ENCODE measurements at places on chromosomes 1 and 21.

DNA sequence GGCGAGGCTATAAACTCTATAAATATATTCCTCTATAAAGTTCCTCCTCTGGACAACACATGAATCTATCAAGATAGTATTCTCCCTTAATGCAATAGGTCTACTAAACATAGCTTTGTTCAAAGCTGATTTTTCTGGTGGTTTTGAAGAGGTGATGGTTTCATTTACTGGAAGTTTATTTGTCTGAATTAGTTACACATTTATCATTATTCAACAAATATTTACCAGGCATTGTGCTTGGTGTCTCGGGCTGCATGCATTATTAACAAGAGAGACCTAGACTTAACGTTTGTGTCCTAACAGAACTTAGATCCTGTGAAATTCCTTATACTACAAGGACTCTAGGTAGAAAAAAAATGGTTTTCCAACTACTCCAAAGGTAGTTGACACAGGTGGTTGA lies 511.4 kb upstream of the B3GALT2 start:
- DNase-seq: no peak

GRCh38 chr1:3384407-3384806 lies 70.1 kb upstream of the ARHGEF16 start:
- DNase-seq: no peak

DNA sequence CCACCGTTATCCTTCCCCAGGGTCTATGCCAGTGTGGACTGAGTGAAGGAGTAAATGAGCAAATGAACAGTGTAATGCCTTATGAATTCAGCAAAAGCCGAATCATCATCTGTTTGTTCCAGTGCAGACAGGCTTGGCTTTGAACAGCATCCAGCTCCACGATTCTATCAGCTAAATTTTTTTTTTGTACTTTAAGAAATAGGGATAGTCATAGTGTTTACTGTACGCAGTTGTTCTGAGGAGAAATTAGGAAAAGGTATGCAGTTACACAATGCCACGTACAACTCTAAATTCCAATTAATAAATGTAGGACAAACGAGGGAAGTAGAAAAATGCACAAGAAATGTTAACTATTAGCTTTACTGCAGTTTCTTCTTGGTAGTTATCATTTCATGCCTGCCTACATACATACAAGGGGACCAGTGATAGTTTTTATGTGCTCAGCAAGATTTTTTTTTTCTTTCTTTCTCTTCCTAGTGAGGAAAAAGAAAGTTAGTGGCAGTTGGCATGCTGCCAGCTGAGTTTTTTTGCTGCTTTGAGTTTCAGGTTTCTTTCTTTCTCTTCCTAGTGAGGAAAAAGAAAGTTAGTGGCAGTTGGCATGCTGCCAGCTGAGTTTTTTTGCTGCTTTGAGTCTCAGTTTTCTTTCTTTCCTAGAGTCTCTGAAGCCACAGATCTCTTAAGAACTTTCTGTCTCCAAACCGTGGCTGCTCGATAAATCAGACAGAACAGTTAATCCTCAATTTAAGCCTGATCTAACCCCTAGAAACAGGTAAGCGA lies at the start of gene IFI44L:
TSS of gene IFI44L (plus strand) at position 646 of the 777 bp plus-strand sequence. CDS start 7,468 bp downstream, outside the sequence.
- no peak for DNase-seq

- DNase-seq: no peak
These were observed 655.6 kb upstream of the NEGR1 start for GRCh38 chr1:72937905-72938304.

DNA sequence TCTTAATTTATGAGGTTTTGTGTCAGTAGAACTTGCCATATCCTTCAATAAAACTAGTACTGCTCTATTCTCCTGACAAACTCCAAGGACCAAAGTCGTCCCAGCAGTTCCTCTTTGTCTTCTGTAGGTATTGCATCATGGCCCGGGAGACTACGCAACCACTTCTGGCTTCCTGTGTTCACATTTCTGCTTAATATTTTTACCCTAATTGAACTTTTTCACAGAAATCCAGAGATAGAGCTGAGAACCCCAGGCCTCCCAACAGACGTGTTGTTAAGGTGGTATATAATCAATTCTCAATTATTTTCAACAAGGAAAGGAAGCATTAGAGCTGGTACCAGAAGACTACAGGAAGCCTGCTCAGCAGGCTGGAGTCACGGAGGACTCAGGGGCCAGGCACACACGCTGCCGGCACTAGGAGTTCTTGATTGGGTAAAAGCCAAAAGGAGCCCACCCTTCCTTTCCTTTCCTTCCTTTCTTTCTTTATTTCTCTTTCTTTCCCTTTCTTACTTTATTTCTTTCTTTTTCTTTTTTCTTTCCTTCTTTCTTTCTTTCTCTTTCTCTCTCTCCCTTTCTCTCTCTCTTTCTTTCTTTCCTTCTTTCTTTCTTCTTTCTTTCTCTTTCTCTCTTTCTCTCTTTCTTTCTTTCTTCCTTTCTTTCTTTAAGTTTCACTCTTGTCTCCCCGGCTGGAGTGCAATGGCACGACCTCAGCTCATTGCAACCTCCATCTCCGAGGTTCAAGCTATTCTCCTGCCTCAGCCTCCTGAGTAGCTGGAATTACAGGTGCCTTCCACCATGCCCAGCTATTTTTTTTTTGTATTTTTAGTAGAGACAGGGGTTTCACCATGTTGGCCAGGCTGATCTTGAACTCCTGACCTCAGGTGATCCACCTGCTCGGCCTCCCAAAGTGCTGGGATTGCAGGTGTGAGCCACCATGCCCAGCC lies 173.7 kb downstream of the ZBTB18 start:
- no peak for DNase-seq

DNA sequence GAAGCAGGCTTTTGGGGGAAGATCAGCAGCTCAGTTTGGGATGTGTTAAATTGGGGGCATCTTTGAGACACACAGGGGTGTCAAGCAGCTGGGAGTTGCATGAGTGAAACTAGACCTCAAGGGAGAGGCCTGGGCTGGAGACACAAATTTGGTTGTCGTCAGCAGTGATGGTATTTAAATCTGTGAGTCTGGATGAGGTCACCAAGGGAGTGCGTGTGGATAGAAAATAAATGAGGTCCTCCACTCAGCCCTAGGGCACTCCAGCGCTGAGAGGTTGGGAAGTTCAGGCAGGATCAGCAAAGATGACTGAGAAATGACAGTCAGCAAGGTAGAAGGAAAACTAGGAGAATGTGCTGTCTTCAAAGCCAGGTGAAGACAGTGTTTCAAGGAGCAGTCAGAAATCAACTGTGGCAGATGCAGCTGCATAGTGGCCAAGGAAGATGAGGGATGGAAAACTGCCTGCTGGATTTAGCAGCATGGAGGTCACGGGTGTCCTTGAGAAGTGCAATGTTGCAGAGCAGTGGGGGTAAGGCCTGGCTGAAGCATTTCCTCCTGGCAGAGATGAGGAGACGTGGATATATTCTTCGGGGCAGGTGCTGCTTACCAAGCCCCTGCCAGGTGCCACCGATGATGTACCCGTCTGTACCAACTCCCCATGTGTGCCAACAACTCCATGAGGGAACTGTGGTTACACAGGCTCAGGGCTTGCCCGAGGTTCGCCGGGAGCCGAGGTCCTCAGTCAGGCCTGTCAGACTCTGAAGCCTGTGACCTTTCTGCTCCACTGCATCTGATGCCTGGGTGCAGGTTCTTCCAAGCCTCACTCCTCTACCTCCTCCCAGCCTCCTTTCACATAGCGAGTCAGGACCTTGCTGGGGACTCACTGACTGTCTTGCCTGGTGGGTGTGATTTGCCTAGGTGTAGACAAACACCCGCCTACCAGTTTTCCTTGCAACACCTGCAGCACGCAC lies 11.3 kb downstream of the MAP7D1 start:
- DNase-seq: no peak

DNA sequence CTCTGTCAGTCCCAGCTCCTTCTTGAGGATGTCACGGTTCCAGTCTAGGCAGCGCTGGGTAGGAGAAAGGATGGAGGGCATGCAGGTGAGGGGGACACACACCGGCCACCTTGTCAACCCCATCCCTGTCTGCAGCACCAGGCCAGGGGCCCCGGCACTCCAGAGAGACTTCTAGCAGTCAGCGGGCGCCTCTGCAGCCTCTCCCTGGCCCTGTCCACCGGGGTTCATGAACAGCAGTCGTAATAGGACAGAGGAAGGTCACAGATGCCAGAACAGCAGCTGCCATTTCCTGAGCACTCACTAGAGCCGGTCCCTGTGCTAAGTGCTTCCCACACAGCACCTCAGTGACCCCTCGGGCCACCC lies 16.3 kb upstream of the SDHB start:
- no peak for DNase-seq

DNA sequence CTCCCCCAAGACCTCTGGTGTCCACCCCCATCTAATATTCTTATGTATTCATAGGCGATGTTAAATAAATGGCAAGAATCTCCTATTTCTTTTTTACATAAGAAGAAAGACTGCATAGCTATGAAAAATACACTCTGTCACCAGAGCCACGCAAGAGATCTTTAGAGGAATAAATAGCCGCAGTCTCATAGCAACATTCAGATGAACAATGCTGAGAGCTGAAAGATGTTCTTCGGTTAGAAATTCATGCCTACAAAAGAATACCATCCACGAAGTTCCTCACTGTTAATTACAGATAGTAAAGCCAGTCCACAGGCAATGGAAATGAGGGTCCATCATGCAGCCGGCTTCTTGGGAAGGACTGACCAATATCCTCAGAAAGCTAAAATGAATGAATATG lies 76.0 kb upstream of the SOD1 start:
- no peak for DNase-seq

DNA sequence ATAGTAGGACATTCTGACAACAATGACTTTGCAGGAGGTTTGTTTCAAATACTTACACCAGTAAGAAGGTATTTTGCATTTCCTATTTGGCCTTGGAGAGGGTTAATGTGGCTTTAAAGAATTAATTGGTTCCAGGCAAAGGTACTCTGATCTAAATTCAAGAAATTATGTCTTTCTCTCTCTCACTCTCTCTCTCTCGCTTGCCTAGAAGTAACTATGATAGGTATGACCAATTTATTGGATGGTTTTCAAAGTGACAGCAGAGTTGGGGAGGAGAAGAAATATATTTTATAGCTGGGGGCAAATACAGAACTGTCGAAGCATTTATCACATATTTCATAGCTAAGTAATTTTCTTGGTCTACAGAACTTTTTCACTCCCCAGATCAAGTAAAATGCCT lies 116.0 kb downstream of the ATP6V1G3 start:
- no peak for DNase-seq

DNA sequence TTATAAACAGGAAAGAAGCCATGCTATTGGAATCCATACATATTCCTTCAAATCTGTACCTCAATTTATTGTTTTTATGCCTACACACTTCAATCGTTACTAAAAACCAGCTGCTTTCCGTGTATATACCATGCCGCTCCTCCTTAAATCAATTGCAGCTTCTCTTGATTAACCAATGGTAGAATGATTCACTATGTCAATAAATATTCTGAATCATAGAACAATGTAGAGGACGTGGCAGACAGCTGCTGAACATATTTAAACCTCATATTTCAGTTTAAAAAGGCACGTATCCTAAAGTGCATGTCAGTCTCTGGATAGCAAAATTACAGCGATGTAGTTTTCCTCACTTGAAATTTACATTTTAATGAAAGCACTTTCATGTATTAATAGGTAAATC lies 100.4 kb downstream of the MRPL39 start:
- no peak for DNase-seq

DNA sequence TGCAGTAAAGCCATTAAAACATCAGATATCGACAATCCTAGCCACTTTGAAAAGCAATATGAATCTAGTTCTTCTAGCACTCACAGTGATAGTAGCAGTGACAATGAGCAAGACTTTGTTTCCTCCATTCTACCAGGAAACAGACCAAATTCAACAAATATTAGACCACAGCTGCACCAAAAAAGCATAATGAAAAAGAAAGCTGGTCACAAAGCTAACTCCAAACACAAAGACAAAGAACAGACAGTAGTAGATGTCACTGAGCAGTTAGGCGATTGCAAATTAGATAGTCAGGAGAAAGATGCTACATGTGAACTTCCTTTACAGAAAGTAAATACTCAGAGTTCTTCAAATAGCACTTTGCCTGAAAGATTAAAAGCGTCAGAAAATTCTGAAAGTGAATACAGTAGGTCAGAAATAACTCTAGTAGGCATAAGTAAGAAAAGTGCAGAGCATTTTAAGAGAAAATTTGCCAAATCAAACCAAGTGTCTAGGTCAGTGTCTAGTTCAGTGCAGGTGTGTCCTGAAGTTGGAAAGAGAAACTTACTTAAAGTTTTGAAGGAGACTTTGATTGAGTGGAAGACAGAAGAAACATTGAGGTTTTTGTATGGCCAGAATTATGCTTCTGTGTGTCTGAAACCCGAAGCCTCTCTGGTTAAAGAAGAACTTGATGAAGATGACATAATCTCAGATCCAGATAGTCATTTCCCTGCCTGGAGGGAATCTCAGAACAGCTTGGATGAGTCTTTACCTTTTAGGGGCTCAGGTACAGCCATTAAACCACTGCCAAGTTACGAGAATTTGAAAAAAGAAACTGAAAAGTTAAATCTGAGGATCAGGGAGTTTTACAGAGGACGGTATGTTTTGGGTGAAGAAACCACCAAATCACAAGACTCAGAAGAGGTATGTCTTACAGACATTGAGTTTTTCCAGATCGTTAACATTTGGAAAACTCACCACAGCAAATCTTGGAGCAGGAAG lies 24.9 kb downstream of the RPAP2 start:
- DNase-seq: no peak

DNA sequence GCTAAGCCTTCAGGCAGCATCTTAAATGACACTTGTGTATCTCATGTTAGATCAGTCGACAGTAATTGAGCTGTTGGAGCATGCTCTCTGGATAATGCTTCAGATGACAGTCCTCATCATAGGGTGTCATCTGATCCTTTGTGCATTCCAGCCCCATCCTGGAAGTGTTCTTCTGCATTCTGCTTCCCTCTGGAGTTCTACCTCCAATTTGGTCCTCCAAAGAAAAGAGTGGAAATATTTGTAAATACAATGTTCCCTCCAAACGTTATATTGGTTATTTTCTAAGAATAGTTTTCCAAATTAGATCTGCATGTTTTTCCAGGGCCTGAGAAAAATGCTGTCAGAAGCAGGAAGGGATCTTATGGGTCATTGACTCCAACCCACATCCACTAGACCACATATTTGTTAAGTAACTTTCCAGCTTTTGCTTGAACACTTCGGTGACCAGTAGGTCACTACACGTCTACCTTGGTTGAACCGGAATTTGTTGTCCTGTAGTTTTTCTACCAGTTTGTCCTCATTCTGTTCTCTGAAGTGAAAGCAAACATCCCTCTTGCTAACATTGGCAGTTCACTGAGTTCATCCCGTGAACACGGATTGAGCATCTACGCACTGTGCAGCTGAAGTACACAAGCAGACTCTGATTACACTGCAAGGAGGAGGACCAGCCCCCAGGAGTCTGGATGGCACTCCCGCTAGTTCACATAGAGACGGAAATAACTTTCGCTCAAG lies 136.0 kb downstream of the TLR5 start:
- DNase-seq: no peak

DNA sequence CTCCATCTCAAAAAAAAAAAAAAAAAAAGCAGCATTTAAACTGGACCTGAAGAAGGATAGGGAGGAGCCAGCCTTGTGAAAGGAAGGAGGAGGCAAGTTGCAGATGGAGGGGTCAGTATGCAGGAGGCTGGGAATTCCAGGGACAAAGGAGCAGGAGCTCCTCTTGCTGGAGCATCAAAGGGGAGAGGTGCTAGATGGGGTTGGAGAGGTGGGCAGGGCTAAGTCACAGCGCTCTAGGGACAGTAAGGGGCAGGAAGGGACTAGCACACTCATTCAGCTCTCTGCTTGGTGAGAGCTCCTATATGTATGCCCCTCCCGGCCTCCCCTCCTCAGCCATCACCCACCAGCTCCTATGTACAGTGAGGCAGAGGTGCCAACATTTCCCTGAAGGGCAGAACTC lies 26.8 kb downstream of the MAP7D1 start:
- DNase-seq: no peak

- no peak for DNase-seq
These were observed 267.4 kb downstream of the KCNH1 start for GRCh38 chr1:210866532-210866931.

All from GM18507 (cell line).